Stimulated activated naive CD4-positive, alpha-beta T cell treated with Interleukin-2 at 50 U/mL for 16 hours (primary cell): ENCODE measurements at places on chromosomes 3 and 15.

DNA sequence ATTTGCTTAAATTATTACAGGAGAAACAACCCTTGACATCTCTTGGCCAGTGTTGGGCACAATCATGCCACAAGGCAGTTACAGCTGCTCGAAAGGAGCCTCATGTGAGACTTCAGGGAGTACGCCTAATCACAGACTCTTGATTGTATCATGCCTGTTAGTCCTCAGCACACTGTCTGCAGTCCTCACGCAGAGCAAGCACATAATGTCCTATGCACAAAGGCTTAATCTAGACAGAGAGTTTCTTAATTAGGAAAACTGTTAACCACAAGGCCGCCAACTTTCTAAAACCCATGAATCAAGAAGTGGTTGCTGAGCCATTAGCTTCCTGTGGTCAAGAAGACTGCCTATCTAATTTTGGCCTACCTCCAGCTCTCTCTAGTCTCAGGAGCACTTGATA, 172.0 kb downstream of the UNC13C start:
- DNase-seq = no peak

GRCh38 chr3:171459137-171459941, 866 bp downstream of the TNIK start:
- DNase-seq = peak; percentile 43

GRCh38 chr3:194749631-194750490, 64.2 kb downstream of the FAM43A start:
- DNase-seq = no peak

DNA sequence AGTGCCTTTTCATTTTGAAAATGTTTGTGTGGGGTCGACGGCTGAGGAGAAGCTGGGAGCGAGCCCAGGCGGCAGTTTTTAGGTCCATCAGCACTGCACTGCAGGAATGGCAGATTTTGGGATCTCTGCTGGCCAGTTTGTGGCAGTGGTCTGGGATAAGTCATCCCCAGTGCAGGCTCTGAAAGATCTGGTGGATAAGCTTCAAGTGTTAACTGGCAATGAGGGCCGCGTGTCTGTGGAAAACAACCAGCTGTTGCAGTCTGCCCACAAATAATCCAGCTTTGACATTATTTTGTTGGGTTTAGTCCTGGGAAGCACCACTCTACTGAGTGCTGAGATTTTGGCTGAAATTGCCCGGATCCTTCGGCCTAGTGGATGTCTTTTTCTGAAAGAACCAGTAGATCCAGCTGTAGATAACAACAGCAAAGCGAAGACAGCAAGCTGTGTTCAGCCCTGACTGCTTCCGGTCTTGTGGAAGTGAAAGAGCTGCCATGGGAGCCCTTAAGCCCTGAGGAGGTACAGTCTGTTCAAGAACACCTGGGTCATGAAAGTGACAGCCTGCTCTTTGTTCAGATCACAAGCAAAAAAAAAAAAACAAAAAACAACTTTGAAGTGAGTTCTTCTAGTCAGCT, 13.1 kb upstream of the ANP32A start:
- DNase-seq = no peak

GRCh38 chr3:123843668-123844067, 40.5 kb downstream of the MYLK start:
- DNase-seq = no peak

- no peak for DNase-seq
Measured at GRCh38 chr3:120276767-120277166, 8.3 kb downstream of the GPR156 start.

GRCh38 chr15:23118208-23118607, 18.4 kb downstream of the GOLGA6L1 start:
- no peak for DNase-seq

- no peak for DNase-seq
Measured at GRCh38 chr3:108150200-108150599, 59.4 kb upstream of the CD47 start.

DNA sequence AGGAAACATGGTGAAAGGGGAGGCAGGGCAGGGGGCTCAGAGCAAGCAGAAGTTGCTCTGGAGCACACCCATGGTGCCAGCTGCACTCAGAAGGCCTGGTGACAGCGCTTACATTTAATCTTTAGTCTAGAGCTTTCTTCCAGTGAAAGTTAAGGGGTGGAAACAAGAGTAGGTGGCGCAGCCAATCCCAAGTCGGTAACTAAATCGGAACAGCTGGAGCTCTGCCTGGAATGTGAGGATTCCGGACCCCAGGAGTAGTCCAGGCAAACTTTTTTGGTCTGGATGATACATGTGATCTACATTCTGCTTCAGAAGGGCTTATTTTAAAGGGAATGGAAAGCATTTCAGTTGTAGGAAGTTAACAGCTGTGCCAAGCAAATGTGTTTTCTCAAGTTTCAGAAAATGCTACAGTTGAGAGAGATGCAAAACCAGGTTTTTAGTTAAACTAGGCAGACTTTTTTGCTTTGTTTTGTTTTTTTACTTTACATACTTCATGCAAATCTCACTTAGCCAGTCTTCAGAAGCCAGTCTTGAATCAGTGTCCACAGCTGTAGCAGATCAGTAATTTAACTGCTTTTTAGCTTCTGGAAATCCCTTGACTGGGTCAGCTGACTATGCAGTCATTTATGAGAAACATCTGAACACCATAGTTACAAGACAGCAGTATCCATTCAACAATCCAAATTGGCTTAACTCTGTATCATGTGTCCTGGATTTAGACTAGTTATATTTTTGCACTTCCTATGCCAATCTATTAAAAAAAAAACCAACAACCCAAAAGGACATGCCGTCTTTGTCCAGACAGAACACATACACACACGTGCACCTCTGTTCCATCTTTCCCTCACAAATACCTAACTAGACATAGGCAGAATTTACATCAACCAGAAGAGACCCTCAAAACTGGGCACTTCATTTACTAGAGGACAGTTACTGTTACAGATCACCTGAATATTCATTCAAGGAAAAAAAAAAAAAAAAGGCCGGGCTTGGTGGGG, 33.2 kb downstream of the ZNF106 start:
- no peak for DNase-seq

- no peak for DNase-seq
Measured at GRCh38 chr15:31484986-31485385, 158.4 kb downstream of the KLF13 start.

DNA sequence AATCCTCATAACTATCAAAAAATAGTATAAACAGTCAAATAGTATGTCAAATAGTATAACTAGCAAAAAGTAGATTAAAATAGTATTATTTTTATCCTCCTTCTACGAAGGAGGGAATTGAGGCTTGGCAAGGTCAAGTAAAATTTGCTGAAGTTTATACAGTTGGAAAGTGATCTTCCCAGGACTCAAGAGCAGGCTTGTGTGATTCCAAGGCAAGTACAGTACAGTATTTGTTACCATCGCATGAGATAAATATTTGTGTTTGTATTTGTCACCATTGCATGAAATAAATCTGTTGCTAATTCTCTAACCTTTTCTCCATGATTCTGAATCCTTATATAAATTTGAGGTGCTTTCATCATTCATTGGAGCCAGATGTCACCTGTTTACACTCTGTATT, 28.9 kb downstream of the SH3GL3 start:
- DNase-seq = no peak

GRCh38 chr3:107956991-107957900, 133.6 kb downstream of the CD47 start:
- no peak for DNase-seq

GRCh38 chr3:123883111-123883510, 1.0 kb downstream of the MYLK start:
- no peak for DNase-seq

DNA sequence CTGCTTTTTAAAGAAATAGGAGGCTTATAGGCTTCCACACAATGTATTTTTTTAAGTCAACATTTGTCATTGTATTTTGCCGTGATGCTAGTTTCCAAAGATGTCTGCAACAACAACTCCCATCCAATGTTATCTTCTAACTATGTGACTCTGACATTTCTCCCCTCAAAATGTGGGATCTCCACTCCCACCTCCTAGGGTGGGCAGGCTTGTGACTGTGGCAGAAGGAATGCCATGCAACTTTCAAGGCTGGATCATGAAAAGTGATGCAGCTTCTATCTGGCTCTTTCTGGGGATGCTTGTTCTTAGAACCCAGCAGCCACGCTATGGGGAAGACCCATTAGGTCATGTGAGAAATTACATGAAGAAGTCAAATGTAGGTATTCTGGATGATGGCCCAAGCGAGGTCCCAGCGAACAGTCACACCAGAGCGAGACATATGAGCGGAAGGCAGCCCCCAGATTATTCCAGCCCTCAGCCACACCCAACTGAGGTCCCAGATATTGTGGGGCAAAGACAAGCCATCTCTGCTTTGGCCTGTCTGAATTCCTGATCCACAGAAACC, 124.3 kb downstream of the BDH1 start:
- no peak for DNase-seq

DNA sequence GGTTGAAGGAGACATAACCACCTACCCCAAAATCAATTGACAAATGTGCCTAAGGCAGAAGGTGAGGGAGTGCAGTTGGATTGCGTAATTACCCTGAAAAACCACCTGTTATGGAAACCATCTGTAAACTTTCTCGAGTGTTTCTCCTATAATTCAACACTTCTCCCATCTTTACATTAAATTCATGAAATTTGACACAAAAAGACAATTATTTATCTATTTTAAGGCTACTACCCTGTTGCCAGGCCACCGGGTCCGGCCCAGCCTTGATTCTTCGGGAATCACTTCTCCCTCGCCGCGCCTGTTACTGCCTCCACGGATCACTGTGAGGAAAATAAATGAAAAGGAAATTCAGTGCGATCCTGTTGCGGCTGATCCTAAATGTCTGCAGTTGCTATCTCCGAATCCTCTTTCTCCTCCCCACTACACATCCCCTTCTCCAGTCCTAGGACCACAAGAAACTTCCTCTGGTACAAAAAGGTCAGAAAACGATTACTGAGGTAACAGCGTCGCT, 646 bp downstream of the IQCB1 start:
- no peak for DNase-seq

- DNase-seq = no peak
Measured at GRCh38 chr3:107345822-107346405, 31.3 kb upstream of the CCDC54 start.

GRCh38 chr3:155497930-155498647, 204.6 kb upstream of the STRIT1 start:
- no peak for DNase-seq

GRCh38 chr3:149581681-149582370, 76.0 kb downstream of the WWTR1 start:
- no peak for DNase-seq
